Choroid plexus epithelial cell (primary cell): ENCODE measurements at places on chromosomes 2 and 18.

GRCh38 chr18:3830604-3831003 is 380.6 kb downstream of the TGIF1 start:
- DNase-seq = no peak

DNA sequence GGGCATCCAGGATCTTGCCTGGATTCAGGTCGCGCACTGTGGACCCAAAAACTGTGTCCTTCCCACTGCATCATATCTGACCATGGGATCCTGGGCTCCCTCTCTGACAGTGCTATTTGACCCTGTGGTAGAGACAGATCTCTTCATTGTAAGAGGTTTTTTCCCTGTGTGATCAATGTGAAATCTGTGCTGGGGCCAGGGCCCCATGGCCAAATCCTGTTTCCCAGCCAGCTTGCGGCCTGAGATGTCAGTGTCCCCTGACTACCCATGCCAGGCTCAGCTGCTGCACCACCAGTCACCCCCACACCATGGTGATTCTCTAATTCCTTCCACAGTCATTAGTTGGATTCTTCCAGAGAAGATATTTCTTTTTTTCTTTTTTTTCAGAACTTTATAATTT is 3.5 kb downstream of the PRLH start:
- DNase-seq = no peak

DNA sequence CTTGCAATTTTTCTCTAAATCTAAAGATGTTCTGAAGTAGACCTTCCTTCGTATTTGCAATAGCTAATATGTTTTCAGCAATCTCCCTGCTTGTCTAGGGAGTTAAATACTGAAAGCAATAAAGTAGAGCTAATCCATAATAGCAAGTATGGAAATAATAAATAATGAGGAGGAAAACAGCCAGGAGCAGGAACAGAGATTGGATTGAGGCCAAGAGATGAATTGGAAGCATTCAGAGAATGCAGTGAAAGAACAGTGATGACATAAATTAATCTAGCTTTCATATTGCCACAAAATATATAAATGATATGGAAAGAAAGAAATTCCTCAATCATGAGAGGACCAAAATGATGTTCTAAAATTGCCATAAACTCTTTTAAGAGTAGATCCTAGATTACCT is 679.7 kb downstream of the METTL4 start:
- peak; percentile 7 for DNase-seq

DNA sequence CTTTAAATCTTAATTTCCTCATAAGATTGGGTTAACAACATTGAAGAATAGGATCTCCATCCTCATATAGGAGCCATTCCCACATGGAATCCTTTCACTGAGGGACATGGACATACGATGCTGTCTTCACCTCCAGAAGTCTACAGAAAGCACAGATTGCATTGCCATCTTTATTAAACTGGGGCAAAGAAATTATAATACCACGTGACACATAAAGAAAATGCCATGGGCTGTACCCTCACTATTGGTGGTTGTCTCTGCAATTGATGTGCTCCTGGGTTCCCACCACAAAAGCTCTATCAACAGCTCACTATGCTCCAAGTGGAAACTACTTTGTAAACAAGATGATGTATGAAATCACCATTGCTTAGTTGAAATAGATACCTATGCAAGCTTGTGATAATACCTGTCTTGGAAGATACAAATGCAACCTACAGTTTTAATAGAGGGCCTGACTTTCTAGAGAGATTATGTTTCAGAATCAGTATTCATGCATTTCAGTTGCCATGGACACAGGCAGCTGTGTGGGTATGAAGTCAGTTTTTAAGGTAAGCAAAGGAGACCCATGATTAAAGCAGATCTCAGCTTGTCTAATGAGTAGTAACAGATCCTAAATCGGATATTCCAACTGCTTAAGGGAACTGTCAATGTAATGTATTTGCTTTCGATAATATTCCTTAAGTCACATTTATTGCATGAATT is 337.0 kb downstream of the RAD51AP2 start:
- DNase-seq = no peak

- DNase-seq = no peak
These were observed 195.5 kb upstream of the KYNU start for GRCh38 chr2:142681952-142682351.

GRCh38 chr2:217160103-217160743 is 300.4 kb upstream of the TNP1 start:
- no peak for DNase-seq

- peak; percentile 92 for DNase-seq
These were observed 37.4 kb downstream of the EPAS1 start for GRCh38 chr2:46334389-46335271.

DNA sequence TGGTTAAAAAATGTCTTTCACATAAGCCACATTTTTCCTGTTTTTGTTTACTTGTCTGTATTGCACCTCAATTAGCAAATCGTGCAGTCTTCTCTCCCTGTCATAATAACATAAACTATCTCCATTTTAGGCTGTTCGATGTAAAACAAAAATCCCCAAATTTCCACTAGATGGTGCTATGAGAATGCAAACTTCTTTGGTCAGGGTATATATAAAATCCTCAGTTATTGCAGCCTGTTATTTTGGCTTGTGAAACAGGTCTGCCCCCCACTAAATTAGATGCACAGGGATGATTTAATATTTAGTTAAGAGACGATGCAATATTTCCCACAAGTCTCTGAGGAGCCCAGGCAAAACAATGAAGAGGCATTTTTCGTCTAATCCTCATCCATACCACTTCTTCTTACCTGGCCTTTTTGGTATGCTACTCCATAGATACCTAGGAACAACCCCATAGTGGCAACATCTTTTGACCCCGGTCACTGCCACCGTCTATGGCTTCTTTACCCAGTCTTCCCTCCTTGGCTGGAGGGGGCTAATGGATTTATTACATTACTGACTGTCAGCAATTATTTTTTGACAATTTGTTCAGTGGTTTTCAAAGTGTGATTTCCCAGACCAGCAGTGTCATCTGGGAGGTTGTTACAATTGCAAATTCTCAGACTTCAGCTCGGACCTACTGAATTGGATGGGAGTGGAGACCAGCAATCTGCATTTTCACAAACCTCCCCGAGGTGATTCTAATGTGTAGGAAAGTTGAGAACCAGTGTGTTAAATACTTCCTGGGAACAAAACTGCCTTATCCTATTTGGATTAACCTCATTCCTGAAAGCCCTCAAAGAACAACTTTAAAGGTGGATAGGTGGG is 117.4 kb upstream of the CWC22 start:
- DNase-seq = peak; percentile 81

- DNase-seq = no peak
These were observed 31.1 kb downstream of the MYO7B start for GRCh38 chr2:127566576-127566975.
